ENCODE measurements at places on chromosomes 2 and 18.

DNA sequence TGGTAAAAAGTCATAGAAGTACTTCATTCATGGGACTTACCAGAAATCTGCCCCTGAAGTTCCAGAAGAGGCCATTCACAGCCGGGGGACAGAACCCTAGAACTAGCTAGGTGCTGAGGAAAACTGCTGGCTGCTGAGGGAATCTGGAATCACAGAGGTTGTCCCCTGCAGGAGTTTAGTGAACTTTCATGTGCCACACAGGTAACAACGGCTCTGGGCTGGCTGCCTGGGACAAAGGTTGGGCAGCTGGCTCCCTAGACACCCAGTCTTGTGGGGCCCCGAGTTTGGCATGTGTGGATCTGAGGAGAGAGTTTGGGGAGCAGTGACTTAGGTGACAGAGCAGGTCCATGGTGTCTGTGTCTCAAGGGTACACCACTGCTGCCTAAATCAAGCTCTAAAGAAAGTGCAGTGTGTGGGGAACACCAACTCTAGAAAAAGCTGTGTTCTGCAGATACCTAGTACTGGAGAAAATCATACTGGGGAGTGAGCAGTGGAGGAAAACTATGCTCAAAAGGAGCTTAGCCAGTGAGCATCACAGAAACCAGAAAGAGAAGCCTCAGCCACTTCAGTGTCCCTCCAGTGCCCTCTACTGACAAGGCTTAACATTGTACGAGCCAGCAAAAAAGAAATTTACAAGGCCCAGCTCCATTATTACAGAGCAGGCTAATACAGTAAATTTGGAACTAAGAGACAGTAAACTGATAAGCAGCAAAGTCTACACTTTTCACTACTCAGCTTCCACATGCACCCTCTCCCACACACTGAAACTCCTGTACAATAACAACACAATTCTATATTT lies 15.2 kb downstream of the GALNT3 start:
- no peak for DNase-seq

- DNase-seq, result no peak
These were observed 14.8 kb downstream of the STRN start for GRCh38 chr2:36951574-36951973.

DNA sequence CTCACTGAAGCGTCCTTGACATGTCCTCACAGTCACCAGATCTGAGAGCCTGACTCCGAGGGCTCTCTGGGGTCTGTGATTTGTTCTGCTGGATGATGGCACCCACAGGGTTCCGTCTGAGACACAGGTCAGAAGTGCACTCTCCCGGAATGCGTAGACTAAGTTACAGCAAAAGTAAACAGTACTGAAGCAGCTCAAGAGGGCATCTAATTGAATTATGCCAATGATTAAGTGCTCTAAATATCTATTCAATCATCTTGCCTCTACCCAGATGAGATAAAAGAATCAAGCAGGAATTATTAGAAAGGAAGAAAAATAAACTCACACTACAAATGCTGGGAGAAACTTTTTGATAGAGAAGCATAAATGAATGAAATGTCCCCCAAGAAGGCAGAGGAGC lies 544.1 kb downstream of the SOX11 start:
- DNase-seq, result no peak

- DNase-seq, result no peak
These were observed 314.7 kb upstream of the GULP1 start for GRCh38 chr2:187976986-187977333.

- DNase-seq, result no peak
These were observed 167.6 kb downstream of the LNPK start for GRCh38 chr2:175834477-175834876.

- DNase-seq, result no peak
These were observed 80.0 kb downstream of the GFPT1 start for GRCh38 chr2:69306822-69307578.

- no peak for DNase-seq
These were observed 28.4 kb upstream of the CCDC102B start for GRCh38 chr18:68769461-68769860.

DNA sequence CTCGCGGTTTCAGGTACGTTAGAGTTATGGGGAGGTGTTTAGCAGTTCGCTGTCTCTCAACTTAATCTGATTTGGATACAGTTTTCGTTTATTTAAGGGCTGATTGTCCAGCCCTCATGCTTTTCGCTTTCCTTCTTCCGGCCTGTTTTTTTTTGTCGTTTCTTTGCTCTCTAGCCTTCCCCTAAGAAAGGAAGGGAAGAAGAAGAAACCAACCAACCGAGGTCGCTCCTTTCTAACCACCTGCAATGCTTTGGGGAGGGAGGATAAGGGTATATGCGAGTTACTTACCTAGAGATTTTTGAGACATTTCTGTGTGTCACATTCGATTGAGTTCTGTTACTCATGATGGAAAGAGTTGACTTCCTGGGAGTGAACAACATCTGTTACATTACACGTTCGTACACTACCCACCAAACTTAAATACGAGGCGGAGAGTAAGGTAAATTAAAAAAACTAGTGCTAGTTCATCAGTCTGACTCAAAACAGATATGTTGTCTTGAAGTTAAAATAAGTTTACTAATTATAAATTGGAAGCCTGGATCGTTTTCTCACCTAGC lies 918 bp downstream of the EIF5B start:
- no peak for DNase-seq

- no peak for DNase-seq
These were observed 7.0 kb downstream of the CROCC2 start for GRCh38 chr2:240912878-240913809.

- no peak for DNase-seq
These were observed 99.1 kb downstream of the ADD2 start for GRCh38 chr2:70668911-70669310.

DNA sequence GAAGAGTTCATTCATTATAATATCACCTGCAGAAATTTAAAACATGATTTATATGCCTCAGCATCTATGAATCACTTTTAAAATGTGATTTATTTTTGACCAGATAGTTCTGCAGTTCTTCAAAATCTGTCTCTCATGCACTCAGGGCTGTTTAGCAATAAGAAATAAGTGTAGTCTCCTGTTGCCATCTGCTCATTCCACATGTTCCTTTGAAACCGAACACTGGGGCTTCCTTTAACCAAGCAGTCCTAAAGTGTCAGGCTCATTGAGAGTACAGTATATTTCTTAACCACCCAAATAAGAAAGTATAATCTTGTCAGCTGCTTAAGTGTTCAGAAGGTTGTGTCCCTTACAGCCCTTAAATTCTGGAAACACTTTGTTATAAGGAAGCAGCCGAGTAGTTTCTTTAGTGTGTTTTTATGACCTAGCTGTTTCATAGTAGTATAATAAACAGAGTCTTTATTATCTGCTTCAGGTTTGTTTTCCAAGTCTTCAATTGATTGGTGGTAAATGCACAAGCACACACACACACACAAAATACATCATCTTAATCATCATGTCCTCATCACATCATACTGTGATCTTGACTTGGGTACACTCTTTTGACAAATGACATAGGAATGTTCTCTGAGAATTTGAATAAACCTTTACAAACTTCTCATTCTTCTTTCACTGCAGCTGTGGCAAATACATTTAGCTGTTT lies 10.4 kb downstream of the WDR7 start:
- no peak for DNase-seq

GRCh38 chr2:11101430-11101829 lies 53.8 kb upstream of the SLC66A3 start:
- no peak for DNase-seq

DNA sequence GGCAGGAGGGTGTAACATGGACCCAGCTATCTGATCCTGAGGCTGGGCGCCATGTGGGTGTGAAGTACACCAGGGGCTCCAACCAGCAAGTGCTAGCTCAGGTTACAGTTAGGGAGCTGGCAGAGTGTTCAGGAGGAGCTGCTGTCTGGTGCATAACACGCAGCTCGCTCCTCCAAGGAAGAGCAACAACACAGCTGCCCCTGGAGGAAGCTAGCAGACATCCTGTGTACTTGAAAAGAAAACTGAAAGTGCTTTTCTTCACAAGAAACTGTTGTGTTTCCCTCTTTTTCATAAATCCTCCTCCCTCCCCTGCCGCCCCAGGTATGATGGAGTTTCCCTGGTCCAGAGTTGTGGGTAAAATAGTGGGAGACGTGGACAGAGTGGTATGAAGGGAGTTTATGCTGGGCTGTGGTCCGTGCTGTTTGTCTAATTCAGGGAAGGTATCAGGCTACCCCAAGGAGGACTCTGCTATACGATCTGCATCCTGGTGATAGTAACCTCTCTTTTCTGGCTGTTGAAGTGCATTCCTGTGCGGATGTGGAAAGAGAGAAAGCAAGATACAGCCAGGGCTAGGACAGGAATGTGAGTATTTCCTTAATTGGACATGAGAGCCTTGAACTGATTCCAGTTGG lies 6.1 kb upstream of the LBH start:
- DNase-seq, result peak; percentile 51

DNA sequence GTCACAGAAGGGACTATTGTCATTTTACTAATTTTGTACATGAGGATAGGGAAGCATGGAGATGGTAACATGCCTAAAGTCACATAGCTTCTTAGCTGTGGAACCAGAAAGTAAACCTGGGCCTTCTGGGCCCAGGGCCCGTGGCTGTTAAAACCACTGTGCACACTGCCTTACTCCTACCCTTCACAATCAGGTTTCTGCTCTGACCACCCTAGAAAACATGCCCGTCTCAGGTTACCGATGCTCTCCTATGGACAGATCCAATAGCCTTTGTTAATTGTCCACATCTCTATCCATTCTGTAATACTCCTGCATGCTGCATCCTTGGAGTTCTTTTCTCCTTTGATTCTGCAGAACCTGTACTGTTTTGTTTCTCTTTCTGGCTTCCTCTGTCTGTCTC lies 79.0 kb upstream of the TACR1 start:
- no peak for DNase-seq

DNA sequence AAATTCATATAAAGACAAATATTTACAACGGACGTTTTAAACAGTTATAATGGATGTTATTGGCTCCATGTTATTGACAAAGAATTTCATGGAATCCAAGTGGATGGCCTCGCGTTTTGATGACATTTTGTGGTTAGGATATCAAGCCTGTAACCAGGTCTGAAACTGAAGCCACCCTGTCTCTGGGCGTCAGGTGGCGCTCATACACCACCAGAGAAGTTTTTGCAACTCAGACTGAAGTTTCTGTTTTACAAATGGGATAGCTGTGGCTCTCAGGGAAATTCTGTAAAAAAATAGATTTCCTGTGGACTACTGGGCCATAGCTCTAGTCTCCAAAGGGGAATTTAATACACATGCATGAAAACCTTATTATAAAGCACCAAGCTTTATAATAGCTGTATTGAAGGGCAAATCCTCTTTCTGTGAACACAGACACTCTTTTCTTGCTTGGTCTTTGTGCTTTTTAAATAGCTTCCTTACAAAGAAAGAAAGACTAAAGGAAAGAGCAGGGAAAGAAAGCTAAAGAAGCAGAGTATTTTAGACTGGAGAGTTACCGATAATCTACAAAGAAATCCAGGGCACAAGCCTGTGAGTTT lies 86.7 kb downstream of the C18orf54 start:
- peak; percentile 8 for DNase-seq

DNA sequence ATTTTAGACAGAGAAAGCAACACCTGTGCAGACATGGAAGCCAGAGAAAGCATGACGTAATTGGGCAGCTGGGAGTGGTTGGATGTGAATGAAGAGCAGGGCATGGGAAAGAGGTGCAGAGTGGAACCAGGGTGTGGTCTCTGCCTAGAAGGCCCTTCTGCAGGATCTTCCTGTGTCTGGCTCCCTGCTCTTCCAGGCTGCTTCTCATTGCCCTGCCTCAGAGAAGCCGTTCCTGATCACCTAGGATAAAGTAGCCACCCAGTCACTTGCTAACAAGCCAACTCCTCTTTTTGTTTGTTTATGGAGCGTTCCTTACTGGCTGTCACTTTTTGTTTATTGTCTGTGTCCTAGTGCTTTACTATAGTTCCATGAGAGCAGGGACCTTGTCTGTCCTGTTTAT lies 28.5 kb downstream of the GALNT1 start:
- no peak for DNase-seq

GRCh38 chr2:239800785-239801386 lies 224.3 kb downstream of the NDUFA10 start:
- DNase-seq, result no peak

DNA sequence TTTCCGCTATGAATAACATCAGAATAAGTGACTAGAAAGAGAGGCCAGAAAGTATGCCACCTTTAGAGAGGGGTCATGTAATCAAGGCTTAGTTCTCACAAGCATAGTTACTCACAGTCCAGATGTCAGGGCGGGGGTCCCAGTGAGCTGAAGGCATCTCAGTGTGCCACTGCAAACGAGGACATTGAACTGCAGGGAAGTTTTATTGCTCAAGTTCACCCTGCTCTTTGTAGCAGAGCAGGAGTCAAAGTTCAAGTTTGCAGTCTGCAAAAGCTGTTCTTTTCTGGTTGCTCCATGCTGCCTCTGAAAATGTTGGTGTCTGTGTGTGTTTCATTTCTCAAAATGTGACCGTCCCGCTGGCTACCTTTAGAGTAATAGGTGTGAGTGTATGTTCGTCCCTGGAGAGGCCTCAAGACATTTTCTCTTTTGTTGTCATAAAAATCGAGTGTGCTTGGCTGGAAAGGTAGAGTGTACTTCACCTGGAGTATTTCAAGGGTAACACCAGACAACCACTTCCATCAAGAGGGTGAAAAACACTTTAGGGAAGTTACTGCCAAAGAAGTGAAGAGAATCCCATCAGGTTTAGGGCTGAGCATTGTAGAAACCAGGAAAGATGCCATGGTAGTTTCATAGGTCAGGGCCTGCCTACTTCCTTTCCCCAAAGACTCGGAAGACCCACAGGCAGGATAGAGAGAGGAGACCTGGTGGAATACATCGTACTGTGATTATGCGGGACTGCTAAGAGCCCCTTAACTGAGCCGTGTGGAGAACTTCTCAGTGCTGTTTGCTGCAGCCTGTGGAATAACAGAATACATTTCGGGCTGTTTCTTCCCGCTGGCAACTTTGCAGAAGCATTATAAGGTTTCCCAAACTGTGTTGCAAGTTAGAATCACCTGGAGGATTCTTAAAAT lies 89.9 kb downstream of the LYPD6 start:
- no peak for DNase-seq

- DNase-seq, result no peak
These were observed 16.3 kb downstream of the ZFP36L2 start for GRCh38 chr2:43210125-43210466.

GRCh38 chr2:85872536-85873161 lies 16.1 kb downstream of the ST3GAL5 start:
- no peak for DNase-seq

GRCh38 chr2:9519250-9519649 lies 36.4 kb downstream of the ADAM17 start:
- no peak for DNase-seq

GRCh38 chr18:9804517-9805104 lies 81.2 kb upstream of the TXNDC2 start:
- DNase-seq, result no peak

- peak; percentile 39 for DNase-seq
These were observed 140.5 kb downstream of the TPO start for GRCh38 chr2:1553671-1554295.

DNA sequence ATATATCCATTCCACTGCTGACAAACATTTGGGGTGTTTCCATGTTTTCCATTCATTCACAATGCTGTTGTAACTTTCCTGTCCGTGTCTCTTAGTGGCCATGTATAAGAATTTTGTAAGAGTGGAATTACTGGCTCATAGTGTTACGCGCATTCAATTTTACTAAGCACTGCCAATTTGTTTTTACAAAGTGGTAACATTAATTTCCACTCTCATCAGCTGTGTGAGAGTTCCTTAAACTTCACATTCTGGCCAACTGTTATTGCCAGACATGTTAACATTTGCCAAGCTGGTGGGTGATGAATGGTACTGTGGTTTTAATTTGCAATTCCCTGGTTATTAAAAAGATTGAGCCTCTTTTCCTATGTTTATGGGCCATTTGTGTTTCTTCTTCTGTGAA lies 134.2 kb downstream of the DTNB start:
- no peak for DNase-seq
